Activated T-helper 1 cell treated with Interleukin-2 at 50 U/mL for 16 hours (primary cell): ENCODE measurements at places on chromosomes 3 and 15.

- DNase-seq, result no peak
These were observed 50.4 kb downstream of the DCLK3 start for GRCh38 chr3:36713904-36714303.

DNA sequence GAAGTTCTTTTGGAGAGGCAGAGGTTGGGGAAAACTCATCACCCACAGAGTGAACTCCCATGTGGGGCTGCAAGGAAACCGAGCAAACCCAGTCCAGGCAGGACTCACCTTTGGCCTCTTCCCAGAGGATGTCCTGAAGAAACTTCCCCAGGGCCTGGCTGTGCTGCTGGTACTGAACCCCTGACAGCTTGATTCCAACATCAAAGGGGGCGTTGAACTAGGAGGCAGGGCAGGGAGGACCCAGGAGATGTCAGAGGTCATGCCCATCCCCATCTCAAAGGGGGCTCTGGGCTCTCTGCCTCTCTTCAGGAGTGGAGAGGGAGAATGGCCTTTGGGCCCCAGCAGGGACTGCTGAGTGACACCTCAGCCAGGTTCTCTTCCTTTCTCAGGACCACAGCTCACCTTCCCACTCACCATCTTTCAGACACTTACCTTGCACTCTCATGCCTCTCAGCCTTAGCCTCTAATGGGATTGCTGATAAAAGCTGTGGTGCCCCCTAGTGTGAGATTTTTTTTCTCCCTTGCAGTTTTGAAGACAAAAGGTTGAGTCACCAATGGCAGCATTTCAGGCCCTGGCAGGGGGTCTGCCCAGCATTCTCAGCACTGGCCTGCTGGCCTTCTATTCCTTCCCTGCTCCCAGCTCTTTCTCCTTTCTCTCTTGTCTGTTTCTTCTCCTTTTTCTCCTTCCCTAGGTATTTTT, 6.0 kb downstream of the GHRL start:
- DNase-seq, result no peak

- DNase-seq, result no peak
These were observed 5.1 kb downstream of the RCN2 start for GRCh38 chr15:76936671-76937070.

GRCh38 chr3:66442254-66443117, 58.3 kb downstream of the LRIG1 start:
- DNase-seq, result no peak

DNA sequence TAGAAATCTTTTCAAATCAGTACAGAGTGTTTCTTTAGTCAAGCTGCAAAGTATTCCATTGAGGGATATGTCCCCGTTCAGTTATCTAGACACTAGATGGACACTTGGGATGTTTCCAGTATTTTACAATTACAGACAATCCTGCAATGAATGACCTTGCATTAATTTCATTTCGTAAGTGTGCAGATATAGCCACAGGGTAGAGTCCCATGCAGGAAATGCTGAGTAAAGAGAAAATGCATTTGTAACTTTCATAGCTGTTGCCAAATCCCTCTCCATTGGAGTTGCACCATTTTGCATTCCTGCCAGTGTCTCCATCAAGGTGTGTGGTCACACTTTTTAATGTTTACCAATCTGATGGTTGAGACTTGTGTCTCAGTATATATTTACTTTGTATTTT, 92.5 kb downstream of the LIPC start:
- DNase-seq, result no peak

- DNase-seq, result no peak
These were observed 14.8 kb downstream of the KLHL6 start for GRCh38 chr3:183540501-183541234.

GRCh38 chr3:79467721-79468120, 300.1 kb downstream of the ROBO1 start:
- DNase-seq, result no peak

DNA sequence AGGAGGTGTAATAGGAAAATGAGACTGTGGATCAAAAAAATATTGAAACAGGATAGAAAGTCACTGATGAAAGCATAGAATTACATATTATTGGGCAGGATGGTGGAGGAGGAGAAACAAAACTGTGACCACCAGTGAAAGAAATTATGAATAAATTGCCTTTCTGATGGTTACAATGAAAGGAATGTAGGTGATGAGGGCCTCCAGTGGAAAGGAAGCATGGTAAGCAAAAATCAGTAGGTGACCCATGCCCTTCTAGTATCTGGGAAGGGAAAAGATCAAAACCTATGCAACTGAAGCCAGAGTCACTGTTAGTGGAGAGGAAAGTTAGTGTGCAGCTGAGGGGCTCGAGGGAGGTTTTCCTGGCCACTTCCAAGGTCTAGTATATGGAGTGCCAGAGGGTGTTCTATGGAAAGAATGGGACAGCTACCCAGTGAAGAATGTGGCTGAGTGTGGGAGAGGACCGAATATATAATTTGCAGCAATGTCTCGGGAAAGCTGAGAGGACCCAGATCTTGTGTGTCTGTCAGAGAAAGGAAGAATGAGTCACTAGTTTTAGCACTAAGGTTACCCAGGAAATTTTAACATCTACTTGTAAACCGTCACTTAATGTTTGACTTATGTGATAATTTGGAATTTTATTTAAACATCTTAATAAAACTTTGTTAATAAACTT, 146.2 kb downstream of the NFKBIZ start:
- no peak for DNase-seq

DNA sequence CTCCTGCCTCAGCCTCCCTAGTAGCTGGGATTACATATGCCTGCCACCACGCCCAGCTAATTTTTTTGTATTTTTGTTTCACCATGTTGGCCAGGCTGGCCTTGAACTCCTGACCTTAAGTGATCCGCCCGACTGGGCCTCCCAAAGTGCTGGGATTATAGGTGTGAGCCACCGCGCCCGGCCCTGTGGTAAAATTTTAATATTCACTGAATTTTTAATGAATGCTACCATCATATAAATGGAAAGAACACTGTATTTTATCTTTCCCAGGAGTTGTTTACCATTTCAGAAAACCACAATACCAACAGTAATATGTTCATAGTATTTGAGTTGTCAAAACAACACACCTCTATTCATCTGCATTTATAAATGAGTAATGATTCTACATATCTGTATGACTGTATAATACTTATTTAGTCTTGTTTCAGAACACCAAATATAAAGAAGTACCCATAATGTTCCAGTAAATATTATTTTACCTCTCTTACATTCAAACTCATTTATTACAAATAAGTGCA, 16.2 kb upstream of the MAGEF1 start:
- no peak for DNase-seq

GRCh38 chr3:71384837-71385716, 198.5 kb downstream of the FOXP1 start:
- DNase-seq, result no peak

GRCh38 chr15:40878785-40879184, 4.8 kb upstream of the RHOV start:
- DNase-seq, result no peak

GRCh38 chr3:59262076-59262498, 212.3 kb upstream of the CFAP20DC start:
- DNase-seq, result no peak

DNA sequence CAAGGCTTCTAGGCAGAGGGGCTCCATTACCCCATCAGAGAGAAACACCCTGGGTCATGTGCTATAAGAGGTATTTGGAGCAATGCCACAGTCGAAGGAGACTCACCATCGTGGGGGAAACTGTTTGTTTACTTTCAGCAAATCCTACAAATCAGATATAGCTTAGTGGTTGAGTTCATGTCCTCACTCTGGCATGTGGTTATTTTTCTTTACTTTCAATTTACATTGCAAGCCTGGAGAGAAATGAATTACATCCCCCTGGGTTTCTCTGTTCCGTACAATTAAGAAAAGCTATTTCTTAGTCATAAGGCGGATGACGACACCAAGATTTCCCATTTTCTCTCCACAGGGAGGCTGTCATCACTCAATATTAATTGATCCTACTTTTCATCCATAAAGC, 36.9 kb downstream of the RFTN1 start:
- DNase-seq, result no peak

DNA sequence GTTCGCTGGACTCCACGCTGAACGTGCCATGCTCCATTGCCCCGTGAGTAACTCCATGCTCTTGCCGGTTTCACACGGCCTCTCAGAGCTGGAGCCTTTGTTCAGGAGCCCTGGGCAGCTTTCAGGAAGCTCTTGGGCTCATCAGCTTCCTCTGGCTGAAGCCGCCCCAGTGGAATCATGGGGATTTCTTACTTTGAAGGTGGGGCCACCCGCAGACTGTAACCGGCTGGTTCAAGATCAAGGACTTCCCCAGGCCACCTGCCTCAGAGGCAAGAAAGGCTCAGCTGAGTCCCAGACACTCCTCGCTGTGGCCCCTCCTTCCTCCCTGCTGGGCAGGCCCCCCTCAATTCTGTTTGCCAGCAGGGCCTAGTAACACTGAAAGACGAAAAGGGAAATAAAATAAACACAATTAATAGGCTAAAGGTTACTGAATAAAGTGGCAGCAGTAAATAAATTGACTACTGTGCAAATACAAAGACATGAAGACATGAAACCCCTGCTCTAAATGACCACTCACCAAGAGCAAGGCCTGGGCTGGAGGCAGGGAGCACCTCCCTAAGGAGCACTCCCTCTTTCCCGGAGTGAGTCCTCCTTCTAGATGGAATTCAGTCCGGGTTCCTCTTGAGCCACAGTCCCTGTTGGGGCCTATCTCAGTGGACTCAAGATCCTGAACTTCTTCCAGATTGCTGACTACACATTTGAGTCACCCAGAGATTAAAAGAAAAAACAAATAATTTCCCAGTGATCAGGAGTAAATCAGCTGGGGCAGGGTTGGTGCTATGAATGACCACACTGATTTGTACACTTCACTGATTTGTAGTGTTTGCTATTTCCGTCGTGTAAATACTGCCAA, 51.0 kb downstream of the ZDHHC19 start:
- no peak for DNase-seq

- no peak for DNase-seq
These were observed 28.8 kb downstream of the LIMD1 start for GRCh38 chr3:45623393-45623792.

- DNase-seq, result no peak
These were observed 42.7 kb upstream of the TFRC start for GRCh38 chr3:196124608-196125007.

DNA sequence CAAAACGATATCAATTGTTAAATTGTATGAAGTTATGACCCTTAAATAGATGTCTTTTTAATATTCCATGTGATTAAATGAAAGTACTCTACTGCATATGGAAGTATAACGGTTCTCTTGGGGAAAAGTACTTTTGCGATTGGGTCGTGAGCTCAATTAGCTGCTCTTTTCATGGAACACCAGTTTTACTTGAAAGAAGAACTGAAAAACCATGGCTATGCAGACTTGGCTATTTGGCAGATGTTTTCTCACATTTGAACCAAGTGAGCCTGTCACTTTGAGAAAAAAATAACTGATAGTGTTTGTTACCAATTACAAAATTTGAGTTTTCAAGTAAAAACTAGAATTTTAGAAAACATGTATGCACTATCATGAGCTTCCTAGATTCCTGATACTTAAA, 5.9 kb upstream of the INAFM2 start:
- no peak for DNase-seq

GRCh38 chr3:181868576-181869082, 156.9 kb downstream of the SOX2 start:
- DNase-seq, result no peak

GRCh38 chr3:101133652-101134051, 140.4 kb upstream of the ABI3BP start:
- no peak for DNase-seq

DNA sequence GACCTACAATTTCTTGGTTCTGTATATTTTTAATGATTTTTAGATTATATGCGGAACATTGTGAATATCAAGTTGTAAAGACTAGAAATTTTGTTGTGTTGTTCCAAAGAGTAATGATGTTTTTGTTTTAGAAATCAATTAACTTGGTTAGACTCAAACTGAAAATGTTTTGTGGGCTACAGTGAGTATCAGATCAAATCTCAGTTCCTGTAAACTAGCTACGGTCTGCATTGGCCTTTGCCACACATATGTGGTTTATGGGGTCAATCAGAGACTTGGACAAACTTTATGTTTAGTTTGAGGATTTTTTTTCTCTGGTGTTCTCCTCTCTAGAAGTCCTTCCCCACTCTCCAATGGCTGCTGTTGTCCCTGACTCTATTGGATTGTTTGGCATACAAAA, 308.0 kb upstream of the THRB start:
- DNase-seq, result no peak

DNA sequence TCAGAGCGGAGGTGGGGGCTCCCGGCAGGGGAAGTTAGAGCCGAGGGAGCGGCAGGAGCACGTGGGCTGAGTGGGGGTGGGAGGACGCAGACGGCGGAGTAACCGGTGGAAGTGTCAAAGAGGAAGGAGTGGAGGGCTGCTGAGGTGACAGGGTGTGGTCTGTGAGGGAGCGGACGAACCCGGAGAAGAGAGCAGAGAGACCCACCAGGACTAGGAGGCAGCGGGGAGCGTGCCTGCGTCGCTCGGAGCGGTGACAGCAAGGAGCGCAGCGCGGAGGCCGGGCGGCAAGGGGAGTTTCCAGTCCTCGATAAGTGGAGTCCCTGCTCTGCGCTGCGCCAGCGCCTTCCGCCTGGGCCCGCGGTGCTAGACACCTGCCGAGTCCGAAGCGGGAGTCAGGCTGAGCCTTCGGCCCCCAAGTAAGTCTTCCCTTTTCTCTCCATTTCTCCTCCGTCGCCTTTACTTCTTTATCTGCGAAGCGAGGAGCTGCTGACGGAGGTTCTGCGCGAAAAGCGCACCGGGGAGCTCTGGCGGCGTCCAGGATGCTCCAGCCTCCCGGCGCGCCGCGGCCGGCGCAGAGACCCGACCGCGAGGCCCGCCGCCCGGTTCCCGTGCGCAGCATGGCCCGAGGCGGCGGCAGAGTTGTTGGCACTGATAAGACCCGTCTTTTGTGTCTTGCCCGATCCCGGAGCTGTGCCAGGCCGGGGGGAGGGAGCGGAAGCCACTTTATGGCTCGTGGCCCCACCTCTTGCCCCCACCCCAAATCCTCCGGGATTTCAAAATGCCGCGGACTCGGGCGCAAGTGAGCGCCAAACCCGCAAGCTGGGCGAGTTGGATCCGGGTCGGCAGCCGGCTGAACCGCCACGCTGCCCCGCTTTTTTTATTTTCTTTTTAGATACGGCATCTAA, 533.0 kb upstream of the SEMA6D start:
- DNase-seq, result no peak

- no peak for DNase-seq
These were observed at the start of gene POPDC2 for GRCh38 chr3:119660474-119661440. Gene POPDC2 (minus strand): TSS chr3:119660589. CDS start chr3:119660423, 166 bp downstream.

- DNase-seq, result no peak
These were observed 148.7 kb downstream of the LRRK1 start for GRCh38 chr15:101067660-101068522.

GRCh38 chr15:81163961-81164800, 30.1 kb downstream of the CFAP161 start:
- DNase-seq, result no peak

- no peak for DNase-seq
These were observed 65.5 kb upstream of the HRH1 start for GRCh38 chr3:11088831-11089230.

GRCh38 chr15:47794252-47794914, 77.1 kb downstream of the SEMA6D start:
- no peak for DNase-seq

- DNase-seq, result no peak
These were observed 150.0 kb downstream of the CDIN1 start for GRCh38 chr15:36729418-36729817.

- no peak for DNase-seq
These were observed 4.7 kb upstream of the TMEM41A start for GRCh38 chr3:185503521-185503920.

- no peak for DNase-seq
These were observed 55.9 kb upstream of the LARS2 start for GRCh38 chr3:45332493-45332892.
